ENCODE measurements at places on chromosomes 3 and 15.

- DNase-seq: no peak
Measured at GRCh38 chr3:184472723-184473428, 88.7 kb upstream of the EPHB3 start.

DNA sequence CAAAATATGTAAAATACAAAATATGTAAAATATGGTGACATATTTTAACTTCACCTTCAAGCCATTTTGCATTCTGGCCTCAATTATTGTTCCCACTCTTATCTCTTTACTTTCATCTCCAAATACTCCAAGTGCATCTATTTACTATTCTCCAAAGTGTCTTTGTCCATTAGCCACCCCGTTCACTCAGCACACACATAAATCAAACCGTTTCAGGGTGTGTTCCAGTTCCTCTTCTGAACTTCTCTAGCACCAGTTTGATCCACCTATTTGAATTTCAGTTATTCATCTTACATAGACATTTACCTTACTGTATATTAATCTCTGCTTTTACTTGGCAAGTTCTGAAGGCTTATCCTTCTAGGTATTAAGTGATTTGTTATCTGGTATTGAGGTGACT lies 45.1 kb downstream of the SGO1 start:
- no peak for DNase-seq

- no peak for DNase-seq
Measured at GRCh38 chr3:29410220-29410619, 129.3 kb downstream of the RBMS3 start.

DNA sequence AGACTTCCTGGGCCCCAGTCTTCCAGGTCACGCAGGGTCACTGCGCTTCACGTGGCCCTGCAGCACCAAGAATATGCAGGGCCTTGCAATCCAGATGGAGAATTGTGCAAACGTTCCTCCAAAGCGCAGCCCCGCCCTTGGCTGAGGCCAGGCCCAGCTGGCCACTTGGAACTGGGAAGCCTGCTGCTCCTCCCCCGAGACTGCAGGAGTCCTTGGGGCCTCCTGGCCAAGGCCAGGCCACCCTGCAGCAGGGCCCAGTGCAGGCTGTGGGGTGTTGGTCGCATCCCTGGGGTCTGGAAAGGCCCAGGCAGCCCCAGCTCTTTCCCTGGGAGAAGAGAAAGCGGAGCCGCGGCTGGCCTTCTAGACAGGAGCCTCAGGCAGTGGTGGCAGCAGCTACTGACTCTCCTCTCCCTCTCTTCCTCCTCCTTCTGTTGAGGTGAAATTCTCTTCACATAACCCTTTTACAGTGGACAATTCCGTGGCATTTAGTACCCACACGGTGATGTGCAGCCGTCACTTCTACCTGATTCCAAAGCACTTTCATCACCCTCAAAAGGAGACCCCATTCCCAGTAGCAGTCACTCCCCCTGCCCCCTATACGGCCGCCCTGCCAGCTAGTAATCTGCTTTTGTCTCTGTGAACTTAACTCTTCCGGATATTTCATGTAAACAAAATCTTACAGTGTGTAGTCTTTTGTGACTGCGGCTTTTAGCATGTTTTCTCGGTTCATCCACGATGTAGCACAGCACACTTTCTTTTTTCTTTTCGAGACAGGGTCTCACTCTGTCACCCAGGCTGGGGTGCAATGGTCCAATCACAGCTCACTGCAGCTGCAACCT lies 103.9 kb downstream of the TMEM266 start:
- no peak for DNase-seq

GRCh38 chr3:48894516-48894915 lies 4.2 kb downstream of the SLC25A20 start:
- DNase-seq: no peak

- no peak for DNase-seq
Measured at GRCh38 chr3:192915304-192915703, 2.4 kb downstream of the MB21D2 start.

GRCh38 chr3:50296721-50297383 lies 2.4 kb downstream of the HYAL3 start:
- DNase-seq: no peak

GRCh38 chr3:119223511-119223910 lies 17.2 kb downstream of the B4GALT4 start:
- no peak for DNase-seq

GRCh38 chr3:190566043-190566933 lies 52.4 kb downstream of the IL1RAP start:
- DNase-seq: peak; percentile 90

- DNase-seq: no peak
Measured at GRCh38 chr15:55588815-55589115, 620 bp upstream of the PYGO1 start.

DNA sequence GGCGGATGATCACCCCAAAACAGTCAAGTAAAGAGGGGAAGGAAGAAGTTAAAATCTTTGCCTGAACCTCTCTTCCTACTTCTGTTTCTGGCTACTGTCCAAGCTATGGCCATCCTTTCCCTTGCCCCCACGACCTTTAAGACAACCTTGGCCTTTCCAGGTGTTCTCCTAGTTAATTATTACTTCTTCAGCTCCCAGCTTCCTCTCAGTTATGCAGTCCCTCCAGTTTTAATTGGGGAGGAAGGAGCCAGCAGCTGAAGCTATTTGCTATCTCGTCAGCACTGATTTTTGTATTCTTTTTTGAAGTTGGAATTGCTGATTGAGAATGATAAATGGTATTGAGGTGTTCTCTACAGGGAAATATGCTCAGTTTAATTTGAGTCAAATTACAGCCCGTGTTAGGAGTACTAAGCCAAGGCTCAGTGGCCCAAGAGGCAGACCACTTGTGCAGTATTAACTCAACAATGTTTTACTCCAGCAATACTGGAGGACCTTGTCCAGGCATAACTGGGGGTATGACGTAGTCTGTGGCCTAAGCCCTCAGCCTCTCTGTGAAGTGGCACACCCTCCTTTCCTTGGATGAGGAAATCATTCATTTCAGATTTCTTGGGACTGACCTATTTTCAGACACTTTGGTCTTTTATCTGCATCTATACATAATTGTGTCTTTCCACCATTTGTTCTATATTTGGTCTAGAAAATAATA lies 336.9 kb downstream of the SLC9A9 start:
- DNase-seq: no peak

- DNase-seq: no peak
Measured at GRCh38 chr15:75688278-75688557, 24.4 kb downstream of the CSPG4 start.

- no peak for DNase-seq
Measured at GRCh38 chr3:100128565-100128964, 14.3 kb upstream of the FILIP1L start.

GRCh38 chr15:59133929-59134427 lies 29.0 kb downstream of the CCNB2 start:
- no peak for DNase-seq

- peak; percentile 3 for DNase-seq
Measured at GRCh38 chr15:94576889-94577533, 345.6 kb downstream of the MCTP2 start.

Data from T1000 (cell line).